GM18507 (cell line): ENCODE measurements at places on chromosomes 7 and 10.

- DNase-seq, result no peak
These were observed 27.3 kb upstream of the KNDC1 start for GRCh38 chr10:133132473-133133291.

DNA sequence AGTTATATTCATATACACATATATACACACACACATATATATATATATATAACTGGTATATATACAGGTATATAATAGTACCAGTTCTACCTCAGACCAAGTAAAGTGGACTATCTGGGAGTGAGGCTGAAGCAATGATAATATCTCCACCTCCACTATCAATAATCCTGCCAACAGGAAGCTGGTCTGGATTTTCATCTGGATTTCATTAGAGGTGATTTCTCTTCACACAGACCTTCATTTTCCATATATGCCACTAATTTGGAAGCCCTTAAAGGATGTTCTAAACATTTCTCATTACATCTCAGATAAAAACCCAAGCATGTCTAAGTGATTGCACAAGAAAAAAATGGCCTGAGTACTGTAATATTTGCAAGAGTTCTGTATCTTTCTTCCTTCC, 1.7 kb upstream of the SLC35B4 start:
- DNase-seq, result no peak

GRCh38 chr7:151590071-151590849, 70.6 kb upstream of the RHEB start:
- no peak for DNase-seq

DNA sequence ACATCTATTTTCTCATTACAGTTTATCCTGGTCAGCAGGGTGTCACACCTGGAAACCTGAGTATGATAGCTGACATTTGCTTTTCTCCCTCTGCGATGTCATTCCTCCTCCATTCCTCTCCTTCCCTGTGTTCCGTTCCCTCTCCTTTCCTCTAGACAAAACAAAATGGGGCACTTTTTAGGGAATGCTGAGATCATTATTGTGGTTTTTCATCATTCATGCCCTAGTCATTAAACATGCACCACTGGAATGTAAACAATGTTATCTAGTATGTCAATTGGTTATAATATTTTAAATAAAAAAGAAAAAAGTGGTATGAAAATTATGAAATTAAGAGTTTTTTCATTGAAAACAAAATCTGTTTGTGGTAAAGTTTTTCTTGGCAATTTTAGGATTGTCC, 132.6 kb downstream of the MAPK8 start:
- DNase-seq, result no peak

GRCh38 chr7:111006691-111007090, 84.2 kb upstream of the LRRN3 start:
- no peak for DNase-seq

DNA sequence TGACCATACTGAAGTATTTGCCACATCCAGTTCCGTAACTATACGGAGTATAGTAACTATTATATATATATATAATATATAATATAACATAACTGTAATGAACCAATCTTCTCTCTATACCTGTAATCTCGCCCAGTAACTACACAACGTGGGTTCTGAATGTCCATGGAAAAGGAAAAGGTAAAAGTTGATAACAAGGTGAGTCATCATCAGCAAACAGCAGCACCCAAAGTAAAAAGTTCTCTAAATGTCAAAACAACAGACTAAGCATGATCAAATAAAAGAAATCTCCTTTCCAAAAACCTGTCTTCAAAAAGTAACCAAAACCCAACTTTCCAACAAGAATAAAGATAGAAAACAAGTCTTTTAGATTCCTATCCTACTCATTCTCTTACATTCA, 42.8 kb downstream of the ELAPOR2 start:
- no peak for DNase-seq

DNA sequence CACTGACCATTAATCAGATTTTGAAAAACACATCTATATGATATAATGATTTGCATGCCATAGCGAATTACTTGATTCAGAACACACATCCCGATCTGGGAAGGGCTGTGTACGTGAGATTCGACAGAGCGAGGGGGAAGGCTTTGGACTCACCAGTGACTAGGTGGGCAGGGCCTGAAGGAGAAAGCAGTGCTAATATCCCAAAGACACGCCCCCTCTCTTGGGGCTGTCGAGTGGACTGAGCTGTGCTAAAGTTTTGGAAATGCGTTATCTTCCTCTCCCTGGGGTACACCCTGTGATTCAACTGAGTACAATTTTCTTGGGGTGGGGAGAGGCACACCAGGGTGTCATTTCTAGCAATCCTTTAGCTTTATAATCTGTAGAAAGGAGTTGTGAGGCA, 1.8 kb downstream of the LRRC17 start:
- DNase-seq, result no peak

GRCh38 chr7:13148548-13148947, 461.1 kb downstream of the ARL4A start:
- DNase-seq, result no peak
